ENCODE measurements at places on chromosomes 6 and 20.

DNA sequence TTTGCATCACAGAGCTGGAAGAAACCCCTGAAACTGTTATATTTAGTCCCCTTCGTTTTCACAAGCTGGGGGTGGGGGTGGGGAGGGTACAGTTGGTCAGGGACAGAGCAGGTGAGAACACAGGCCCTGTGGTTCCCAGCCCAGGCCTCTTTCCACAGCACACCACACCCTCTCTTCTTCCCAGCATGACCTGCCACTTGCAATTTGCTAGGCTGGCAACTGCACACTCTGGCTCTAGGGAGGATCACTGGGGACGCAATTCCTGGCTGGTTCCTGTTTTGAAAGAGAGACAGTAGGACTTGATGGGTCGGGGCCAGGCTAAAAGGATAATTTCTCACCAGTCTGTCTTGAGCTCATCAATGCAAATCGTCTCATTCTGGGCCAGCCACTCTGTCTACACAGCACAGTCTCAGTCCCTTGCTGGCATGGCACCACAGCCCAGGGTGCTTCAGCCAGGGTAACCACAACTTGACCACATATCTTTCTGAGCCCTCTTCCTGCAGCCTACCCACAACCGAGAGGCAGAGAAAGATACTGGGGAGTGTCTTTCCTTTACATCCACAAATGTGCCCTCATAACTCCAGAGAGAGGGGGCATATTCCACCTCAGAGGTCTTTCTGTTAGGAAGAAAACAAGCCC lies 41.7 kb upstream of the EMILIN3 start:
- no peak for DNase-seq

- no peak for DNase-seq
Measured at GRCh38 chr6:145147559-145147958, 587.8 kb downstream of the EPM2A start.

GRCh38 chr6:47700053-47700452 lies 1.7 kb downstream of the ADGRF4 start:
- no peak for DNase-seq

DNA sequence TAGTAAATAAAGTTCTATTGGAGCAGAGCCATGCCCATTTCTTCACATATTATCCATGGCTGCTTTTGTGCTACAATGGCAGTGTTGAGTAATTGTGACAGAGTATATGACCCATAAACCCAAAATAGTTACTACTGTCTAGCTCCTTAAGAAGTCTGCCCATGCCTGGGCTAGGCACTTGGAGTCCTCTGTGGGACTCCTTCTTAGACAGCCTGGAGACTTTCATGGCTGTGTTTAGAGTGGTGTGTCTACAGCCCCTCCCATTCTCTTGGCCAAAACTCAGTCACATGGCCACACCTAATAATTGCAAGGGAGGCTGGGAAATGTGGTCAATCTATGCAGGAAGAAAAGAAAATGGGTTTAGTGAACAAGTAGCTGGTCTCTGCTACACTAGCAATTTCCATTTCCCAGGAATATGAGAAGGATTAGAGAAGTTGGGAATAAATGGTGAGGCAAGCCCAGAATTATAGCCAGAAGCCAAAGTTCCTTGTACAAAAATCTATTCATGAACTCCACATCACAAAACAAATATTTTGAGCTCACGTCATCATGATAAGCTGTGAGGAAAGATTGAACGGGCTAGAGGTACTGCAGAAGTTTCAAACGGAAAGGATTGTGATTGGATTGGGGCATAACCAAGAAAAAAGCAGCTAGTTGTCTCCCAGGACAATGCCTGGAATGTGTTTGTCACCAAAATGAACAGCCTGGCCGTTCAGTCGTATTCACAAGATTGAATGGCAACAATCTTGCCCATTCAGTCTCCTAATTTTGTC lies 251.8 kb upstream of the PLN start:
- DNase-seq = no peak

DNA sequence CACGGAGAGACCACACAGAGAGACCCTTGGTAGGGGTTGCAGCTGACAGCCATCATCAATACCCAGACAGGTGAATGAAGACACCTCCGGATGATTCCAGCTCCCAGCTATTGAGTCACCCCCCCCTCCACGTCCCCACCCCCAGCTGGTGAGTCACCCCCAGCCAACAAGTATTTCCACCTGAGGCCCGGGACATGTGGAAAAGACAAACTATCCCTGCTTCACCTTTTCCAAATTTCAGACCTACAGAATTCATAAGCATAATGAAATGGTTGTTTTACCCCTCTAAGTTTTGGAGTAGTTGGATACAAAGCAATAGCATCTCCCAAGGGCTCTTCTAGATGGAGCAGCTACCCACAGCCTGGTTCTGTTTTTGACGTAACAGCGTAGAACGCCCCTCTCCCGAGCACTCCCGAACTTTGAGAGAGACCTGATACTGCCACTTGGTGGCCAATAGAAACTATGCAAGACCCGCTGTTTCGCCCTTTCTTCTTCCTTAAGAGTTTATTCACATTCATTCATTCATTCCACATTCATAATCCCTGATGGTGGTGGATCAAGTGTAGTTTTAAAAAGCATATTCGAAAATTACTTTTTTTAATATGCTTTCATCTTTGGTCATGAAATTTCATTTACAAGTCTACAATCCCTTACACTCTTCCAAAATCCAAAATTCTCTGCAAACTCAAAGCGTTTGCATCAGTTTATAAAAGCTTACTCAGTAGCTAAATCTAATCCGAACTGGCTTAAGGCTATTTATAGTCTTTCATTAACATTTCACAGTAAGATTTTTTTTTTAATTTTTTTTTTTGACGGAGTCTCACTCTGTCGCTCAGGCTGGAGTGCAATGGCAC lies 15.1 kb upstream of the PPP1R16B start:
- DNase-seq = no peak

DNA sequence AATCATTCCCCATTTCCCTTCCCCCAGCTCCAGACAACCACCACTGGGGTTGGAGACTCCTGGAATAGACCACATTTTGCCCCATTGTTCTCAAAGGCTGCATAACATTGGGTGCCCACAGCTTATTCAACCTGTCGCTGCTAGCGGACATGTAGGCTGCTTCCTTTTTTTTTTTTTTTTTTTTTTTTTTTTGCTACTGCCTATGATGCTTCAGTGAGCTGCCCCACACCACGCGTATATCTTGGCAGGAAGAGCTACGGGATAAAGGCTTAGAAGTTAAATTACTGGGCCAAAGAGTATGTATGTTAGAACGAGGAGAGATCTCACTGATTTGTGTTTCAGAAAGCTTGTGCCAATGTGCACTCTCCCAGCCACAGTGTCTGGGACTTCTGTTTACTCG lies 7.0 kb downstream of the LBP start:
- no peak for DNase-seq

- no peak for DNase-seq
Measured at GRCh38 chr6:48486373-48486772, 375.4 kb upstream of the PTCHD4 start.

DNA sequence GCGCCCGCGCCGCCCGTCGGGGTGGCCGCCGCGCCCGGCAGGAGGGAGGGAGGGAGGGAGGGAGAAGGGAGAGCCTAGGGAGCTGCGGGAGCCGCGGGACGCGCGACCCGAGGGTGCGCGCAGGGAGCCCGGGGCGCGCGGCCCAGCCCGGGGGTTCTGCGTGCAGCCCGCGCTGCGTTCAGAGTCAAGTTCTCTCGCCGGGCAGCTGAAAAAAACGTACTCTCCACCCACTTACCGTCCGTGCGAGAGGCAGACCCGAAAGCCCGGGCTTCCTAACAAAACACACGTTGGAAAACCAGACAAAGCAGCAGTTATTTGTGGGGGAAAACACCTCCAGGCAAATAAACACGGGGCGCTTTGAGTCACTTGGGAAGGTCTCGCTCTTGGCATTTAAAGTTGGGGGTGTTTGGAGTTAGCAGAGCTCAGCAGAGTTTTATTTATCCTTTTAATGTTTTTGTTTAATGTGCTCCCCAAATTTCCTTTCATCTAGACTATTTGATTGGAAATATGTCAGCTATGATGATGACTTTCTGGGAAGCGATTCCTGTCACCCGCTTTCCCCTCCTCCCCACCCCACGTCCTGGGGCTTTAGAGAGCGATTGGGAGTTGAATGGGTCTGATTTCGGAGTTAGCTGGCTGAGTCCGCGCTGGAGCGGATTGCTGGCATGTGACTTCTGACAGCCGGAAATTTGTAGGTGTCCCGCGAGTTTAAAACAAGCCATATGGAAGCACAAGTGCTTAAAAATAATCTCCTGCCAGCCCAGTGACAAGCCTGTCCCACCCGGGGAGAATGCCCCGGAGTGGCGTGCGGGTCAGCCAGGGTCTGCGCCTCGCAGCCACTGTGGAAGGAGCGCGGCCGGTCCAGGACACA lies 1.1 kb downstream of the ESR1 start:
- DNase-seq = no peak

GRCh38 chr6:148828047-148828446 lies 81.2 kb downstream of the UST start:
- DNase-seq = no peak

- no peak for DNase-seq
Measured at GRCh38 chr6:38436726-38437465, 202.8 kb downstream of the BTBD9 start.

- no peak for DNase-seq
Measured at GRCh38 chr6:16488813-16489212, 250.4 kb downstream of the GMPR start.

- DNase-seq = peak; percentile 48
Measured at GRCh38 chr6:33768644-33769120, 20.2 kb downstream of the LEMD2 start.

- DNase-seq = no peak
Measured at GRCh38 chr20:17570347-17571152, 675 bp downstream of the DSTN start.

- DNase-seq = no peak
Measured at GRCh38 chr20:62039738-62040137, 25.9 kb downstream of the TAF4 start.

DNA sequence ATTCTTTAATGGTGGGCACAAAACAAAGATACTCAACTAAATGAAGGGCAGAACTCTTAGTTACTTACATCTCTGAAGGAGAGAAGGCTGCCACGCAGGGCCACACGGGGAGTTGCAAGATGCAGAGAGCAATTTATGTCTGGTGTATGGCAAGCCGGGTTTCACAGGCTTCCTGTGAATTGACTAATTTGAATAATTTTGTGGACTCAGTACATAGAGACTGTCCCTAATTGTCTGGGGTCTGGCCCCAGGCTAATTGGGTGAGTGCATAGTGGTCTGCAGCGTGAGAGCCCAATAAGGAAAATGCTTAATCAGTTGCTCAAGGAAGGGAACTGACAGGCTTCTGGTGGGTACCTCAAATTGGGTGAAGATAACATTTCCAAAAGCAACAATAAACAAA lies 205.7 kb downstream of the OTOR start:
- no peak for DNase-seq

DNA sequence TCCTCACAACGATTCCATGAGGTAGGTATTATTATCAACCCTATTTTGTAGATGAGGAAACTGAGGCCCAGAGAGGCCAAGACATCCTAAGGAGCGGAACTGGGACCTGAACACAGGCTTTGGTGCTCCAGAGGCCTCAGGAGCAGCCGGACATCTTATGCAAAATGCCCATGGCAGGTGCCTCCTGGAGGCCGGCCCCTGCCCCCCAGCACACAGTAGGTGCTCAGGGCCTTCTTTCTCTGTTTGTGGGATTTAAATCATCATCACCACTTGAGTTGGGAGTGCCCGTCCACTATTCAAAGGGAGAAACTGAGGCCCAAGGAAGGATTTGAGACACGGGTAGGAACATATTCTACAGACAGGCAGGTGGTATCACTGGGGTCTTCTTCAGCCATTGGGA lies 41.2 kb downstream of the CEBPB start:
- DNase-seq = no peak

DNA sequence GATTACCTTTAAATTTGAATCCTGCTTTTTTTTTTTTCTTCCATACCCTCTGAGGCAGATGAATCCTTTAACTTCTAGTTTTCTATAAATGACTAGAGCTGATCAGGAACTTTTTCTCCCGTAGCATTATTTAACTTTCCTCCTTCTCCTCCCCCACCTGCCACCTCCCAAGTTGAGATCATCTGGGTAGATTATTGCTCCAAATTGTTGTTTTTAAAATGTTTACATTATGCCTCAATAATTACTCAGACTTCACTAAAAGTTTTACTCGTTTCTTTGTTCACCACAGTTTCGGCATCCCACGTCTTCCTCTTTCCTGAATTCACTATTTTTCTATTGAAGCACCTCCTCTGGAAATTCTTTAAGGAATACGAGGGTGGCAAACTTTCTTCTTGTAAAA lies 16.6 kb upstream of the SCUBE3 start:
- no peak for DNase-seq

DNA sequence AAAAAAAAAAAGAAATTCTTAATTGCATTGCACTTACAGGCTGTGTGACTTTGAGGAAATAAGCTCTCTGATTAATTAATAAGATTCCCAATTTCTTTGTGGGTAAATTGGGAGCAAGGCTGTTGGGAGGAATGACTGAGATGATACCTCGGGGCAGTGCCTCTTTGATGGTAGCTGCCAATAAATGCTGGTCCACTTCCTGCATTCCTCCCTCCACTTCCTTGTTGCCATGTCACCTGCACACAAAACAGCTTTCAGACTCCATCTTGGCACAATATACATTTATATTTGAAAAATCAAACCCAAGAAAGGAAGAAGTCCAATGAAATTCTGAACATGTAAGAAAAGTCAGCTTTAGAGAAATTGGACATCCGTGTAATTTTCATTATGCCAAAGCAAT lies 45.1 kb downstream of the MTHFD1L start:
- no peak for DNase-seq

- no peak for DNase-seq
Measured at GRCh38 chr20:4813076-4813862, 91.6 kb downstream of the PRND start.

DNA sequence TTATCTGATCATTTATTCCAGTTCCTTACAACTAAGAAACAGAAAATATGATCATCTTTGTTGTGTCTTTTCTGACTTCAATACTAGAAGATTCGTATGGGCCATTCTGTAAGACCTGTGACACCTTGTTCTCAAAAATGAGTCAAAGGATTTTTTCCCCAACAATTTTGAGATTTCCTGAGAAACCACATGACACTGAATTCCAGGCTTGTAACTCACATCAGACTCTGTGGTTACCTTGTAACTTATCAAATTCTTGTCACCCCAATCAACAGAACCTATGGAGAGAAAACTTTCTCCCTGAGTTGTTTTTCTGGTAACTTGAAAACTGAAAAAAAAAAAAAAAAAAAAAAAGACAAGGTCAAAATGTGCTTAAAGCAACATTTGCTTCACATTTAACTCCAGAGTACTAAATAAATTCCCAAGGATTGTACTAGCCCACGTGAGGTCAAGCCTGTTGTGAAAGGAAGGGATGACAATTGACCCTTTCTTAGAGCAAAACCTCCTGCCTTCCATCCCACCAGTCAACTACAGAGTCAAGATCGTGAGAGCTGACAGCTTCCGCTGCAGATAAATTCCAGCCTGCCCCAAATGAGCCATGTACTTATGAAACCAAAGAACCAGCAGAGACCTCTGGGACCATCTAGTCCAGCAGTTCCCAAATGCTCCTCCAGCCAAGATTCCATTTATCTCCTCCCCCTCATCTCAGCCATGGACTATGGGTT lies 140.3 kb downstream of the TBX18 start:
- no peak for DNase-seq

- no peak for DNase-seq
Measured at GRCh38 chr6:145844933-145845540, 30.4 kb upstream of the FBXO30 start.
